Caco-2 (cell line): ENCODE measurements at places on chromosomes 7 and 10. TPM values are rescaled to one million over a fixed set of nuclear protein-coding genes. Genes with fewer than 3 reads are reported as not detected.

The ASL gene
- total RNA-seq: 54.9 and 64.0 TPM in 2 replicates

- H3K36me3 ChIP-seq: no peaks in the 10 kb centered on the region
- no peak overlapping the region for H3K4me3 ChIP-seq
- no peaks in the 10 kb centered on the region for H3K4me1 ChIP-seq
Observed at GRCh38 chr7:19522486-19522885, 186.4 kb downstream of the POLR1F start.

GRCh38 chr7:103240806-103241205, 56.4 kb upstream of the PMPCB start:
- H3K27ac ChIP-seq: no peak overlapping the region
- H3K4me1 ChIP-seq: no peaks in the 10 kb centered on the region
- no peaks in the 10 kb centered on the region for H3K36me3 ChIP-seq
- no peak overlapping the region for H3K4me3 ChIP-seq
- no peaks in the 10 kb centered on the region for H3K27me3 ChIP-seq

- no peak overlapping the region for H3K4me3 ChIP-seq
- no peaks in the 10 kb centered on the region for H3K27me3 ChIP-seq
- H3K27ac ChIP-seq: no peak overlapping the region
- DNase-seq: no peak
Observed at GRCh38 chr7:11698384-11698871, 133.6 kb downstream of the THSD7A start.

GRCh38 chr7:139647085-139647484, 123.6 kb downstream of the CLEC2L start:
- peaks cover 23% of the 10 kb centered on the region; the same call in 1 of the 2 replicates for H3K4me1 ChIP-seq
- DNase-seq: no peak
- H3K4me3 ChIP-seq: no peak overlapping the region
- H3K27ac ChIP-seq: peak overlapping the region; percentile 64

GRCh38 chr7:93133005-93133404, 15.2 kb downstream of the SAMD9L start:
- no peak overlapping the region for H3K27ac ChIP-seq
- H3K4me1 ChIP-seq: no peaks in the 10 kb centered on the region
- H3K36me3 ChIP-seq: no peaks in the 10 kb centered on the region
- no peak for DNase-seq
- no peak overlapping the region for H3K4me3 ChIP-seq

GRCh38 chr10:96745950-96746349, 25.6 kb upstream of the PIK3AP1 start:
- H3K27me3 ChIP-seq: no peaks in the 10 kb centered on the region
- H3K36me3 ChIP-seq: no peaks in the 10 kb centered on the region
- no peak overlapping the region for H3K27ac ChIP-seq
- no peaks in the 10 kb centered on the region for H3K4me1 ChIP-seq

The MSMB gene
- total RNA-seq: 0.84 and 4.0 TPM in 2 replicates

The TAS2R60 gene
- not detected in 2 replicates for total RNA-seq

DNA sequence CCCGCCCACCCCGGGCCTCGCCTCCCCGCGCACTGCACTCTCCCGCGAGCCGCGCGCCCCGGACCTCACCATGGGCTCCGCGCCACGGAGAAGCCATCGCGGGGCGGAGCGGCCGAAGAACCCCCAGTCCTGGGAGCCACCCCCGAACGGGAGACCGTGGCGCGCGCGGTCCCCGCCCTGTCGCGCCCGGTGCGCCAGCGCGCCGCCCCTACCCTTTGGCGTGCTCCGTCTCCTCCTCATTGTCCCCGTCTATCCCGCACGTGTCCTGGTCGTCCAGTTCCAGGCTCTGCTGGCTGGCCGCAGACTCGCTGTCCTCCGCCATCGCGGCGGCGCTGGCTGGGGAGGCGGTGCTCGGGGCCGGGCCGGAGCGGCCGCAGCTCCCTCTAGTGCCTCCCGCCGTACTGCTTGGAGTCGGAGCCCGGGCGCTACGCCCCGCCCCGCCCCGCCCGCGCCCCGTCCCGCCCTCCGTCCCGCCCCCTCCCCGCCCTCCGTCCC, at the start of gene NMT2:
NMT2 (minus strand) TSS at position 403 of the 495 bp plus-strand sequence; CDS start at position 322, 81 bp downstream.
- no peaks in the 10 kb centered on the region for H3K36me3 ChIP-seq
- peak within 1 kb of the TSS; percentile 79 for H3K27ac ChIP-seq
- peak within 1 kb of the TSS; percentile 85 for H3K4me3 ChIP-seq
- H3K27me3 ChIP-seq: no peaks in the 10 kb centered on the region
- peaks cover 5% of the 10 kb centered on the region; the same call in 1 of the 2 replicates for H3K4me1 ChIP-seq

The CHST3 gene
- 40.9 and 46.0 TPM in 2 replicates for total RNA-seq

The GARIN1A gene
- 0.48 and 0.79 TPM in 2 replicates for total RNA-seq

DNA sequence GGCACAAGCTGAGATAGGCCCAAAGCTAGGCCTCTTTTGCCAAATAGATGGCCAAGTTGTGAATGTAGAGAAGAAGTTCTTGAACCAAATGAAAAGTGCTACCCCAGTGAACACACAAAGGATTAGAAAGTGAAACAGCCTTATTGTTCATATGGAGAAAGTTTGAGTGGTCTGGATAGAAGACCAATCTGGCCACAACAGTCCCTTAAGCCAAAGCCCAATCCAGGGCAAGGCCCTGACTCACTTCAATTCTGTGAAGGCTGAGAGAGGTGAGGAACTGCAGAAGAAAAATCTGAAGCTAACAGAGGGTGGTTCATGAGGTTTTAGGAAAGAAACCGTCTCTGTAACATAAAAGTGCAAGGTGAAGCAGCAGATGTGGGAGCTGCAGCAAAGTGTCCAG, 18.7 kb upstream of the ATP6V0A4 start:
- H3K27me3 ChIP-seq: no peaks in the 10 kb centered on the region
- H3K27ac ChIP-seq: no peak overlapping the region
- no peaks in the 10 kb centered on the region for H3K4me1 ChIP-seq
- H3K4me3 ChIP-seq: no peak overlapping the region
- no peaks in the 10 kb centered on the region for H3K36me3 ChIP-seq

The MLXIPL gene
- 15.6 and 19.8 TPM in 2 replicates for total RNA-seq

The PON1 gene
- not detected in 2 replicates for total RNA-seq

DNA sequence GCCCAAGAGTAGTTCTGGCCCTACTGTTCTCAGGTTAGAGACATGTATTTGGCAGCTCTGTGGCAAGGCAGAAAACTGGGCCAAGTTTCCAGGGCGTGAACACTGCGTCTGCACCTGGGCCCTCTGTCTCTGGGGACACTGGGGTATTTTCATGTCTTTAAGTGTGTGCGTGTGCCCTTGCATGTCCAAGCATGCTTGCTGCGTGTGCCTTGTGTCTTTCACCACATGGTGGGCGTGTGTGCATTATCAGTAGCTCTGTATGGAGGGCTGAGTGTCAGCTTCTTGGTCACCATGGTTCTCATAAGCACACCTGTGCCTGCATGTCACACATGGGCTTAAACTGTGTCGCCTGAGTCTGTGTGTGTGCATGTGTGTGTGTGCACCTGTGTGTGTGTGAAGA, 69.3 kb downstream of the HIPK2 start:
- no peak for DNase-seq
- H3K27ac ChIP-seq: no peak overlapping the region
- H3K27me3 ChIP-seq: no peaks in the 10 kb centered on the region
- no peak overlapping the region for H3K4me3 ChIP-seq

GRCh38 chr7:123769371-123769770, 20.6 kb upstream of the WASL start:
- no peaks in the 10 kb centered on the region for H3K27me3 ChIP-seq
- no peak overlapping the region for H3K27ac ChIP-seq
- H3K4me3 ChIP-seq: no peak overlapping the region
- no peaks in the 10 kb centered on the region for H3K36me3 ChIP-seq
- DNase-seq: no peak
- H3K4me1 ChIP-seq: 0 out of 2 replicates have a peak, but pooled peaks cover under 1% of the 10 kb centered on the region

DNA sequence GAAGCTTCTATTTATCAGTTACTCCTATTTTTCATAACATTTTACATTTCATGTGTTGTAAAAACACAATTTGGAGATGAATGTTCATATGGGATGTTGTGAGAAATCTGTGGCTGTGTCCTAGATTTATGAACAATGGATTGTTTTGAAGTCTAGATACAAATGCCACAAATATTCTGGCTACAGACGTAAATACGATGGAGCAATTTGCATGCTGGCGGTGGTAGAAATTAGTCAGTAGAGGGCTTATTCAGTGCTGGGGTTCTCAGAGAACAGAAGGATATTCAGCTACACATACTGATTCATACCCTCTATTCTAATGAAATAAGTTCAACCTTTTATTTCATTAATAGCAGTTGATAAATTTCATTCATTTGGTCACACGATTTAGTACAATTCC, 48.8 kb downstream of the PLPP4 start:
- no peak for DNase-seq
- H3K4me3 ChIP-seq: no peak overlapping the region
- no peak overlapping the region for H3K27ac ChIP-seq
- H3K4me1 ChIP-seq: no peaks in the 10 kb centered on the region

GRCh38 chr7:127710635-127711034, 58.6 kb downstream of the SND1 start:
- H3K27ac ChIP-seq: no peak overlapping the region
- no peaks in the 10 kb centered on the region for H3K27me3 ChIP-seq
- peaks cover 3% of the 10 kb centered on the region for H3K36me3 ChIP-seq
- H3K4me1 ChIP-seq: no peaks in the 10 kb centered on the region
- H3K4me3 ChIP-seq: no peak overlapping the region

The LRRTM3 gene
- not detected in 2 replicates for total RNA-seq

- no peak overlapping the region for H3K4me3 ChIP-seq
- no peak for DNase-seq
- no peaks in the 10 kb centered on the region for H3K27me3 ChIP-seq
Observed at GRCh38 chr10:1354809-1355710, 298.9 kb downstream of the WDR37 start.

GRCh38 chr7:16993543-16993942, 111.8 kb upstream of the AGR3 start:
- DNase-seq: no peak
- H3K27me3 ChIP-seq: no peaks in the 10 kb centered on the region
- H3K4me1 ChIP-seq: peaks cover 17% of the 10 kb centered on the region
- no peaks in the 10 kb centered on the region for H3K36me3 ChIP-seq
- no peak overlapping the region for H3K27ac ChIP-seq

- H3K27ac ChIP-seq: no peak overlapping the region
- peak overlapping the region; percentile 77 for H3K4me3 ChIP-seq
- no peaks in the 10 kb centered on the region for H3K36me3 ChIP-seq
- H3K27me3 ChIP-seq: no peaks in the 10 kb centered on the region
- peaks cover 9% of the 10 kb centered on the region; the same call in 1 of the 2 replicates for H3K4me1 ChIP-seq
Observed at GRCh38 chr10:79444199-79445119, 965 bp downstream of the ZCCHC24 start.

DNA sequence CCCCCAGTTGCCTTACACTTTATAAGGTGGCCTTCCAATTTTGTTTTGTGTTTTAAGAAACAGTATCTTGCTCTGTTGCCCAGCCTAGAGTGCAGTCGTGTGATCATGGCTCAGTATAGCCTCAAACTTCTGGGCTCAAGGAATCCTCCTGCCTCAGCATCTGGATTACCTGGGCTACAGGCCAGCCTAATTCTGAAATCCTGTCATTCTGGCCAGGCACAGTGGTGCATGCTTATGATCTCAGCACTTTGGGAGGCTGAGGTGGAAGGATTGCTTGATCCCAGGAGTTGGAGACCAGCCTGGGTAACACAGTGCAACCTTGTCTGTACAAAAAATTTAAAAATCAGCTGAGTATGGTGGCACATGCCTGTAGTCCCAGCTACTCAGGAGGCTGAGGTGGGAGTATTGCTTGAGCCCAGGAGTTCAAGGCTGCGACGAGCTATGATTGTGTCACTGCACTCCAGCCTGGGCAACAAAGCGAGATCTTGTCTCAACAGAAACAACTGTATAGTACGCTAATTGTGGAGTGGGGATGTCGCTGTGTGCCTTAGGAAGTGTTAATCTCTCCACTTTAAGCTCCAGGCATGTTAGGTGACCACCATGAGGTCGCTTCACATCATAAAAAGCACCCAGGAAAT, 24.7 kb upstream of the RBM33 start:
- H3K4me3 ChIP-seq: no peak overlapping the region
- no peak for DNase-seq
- H3K27me3 ChIP-seq: no peaks in the 10 kb centered on the region
- peak overlapping the region; percentile 95 for H3K27ac ChIP-seq

GRCh38 chr10:7795605-7796004, 7.6 kb downstream of the ATP5F1C start:
- no peak overlapping the region for H3K4me3 ChIP-seq
- peak overlapping the region; percentile 48 for H3K27ac ChIP-seq
- peaks cover 3% of the 10 kb centered on the region; the same call in 1 of the 2 replicates for H3K36me3 ChIP-seq

DNA sequence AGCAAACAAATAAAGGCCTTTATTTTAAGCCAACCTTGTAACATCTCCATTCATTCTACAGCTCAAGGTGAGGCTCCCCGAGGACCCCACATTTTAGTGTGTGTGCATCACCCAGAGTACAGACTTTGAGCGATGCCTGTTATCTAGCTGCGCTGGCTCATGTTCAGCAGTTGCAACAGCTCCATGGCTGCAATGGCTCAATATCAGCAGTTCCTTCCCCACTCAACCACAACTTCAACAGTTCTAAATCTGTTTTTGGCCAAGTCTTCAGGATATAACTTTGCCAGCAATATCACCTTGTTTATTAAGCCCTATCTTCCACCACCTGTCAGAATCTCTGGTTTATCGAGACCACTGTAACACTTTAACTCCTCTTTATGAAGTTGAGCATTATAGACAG, 95.8 kb downstream of the WNT2 start:
- H3K4me3 ChIP-seq: no peak overlapping the region
- no peaks in the 10 kb centered on the region; the same call in 1 of the 2 replicates for H3K4me1 ChIP-seq
- no peaks in the 10 kb centered on the region for H3K27me3 ChIP-seq

- no peak overlapping the region for H3K27ac ChIP-seq
- H3K36me3 ChIP-seq: no peaks in the 10 kb centered on the region
- H3K27me3 ChIP-seq: no peaks in the 10 kb centered on the region
- peaks cover 53% of the 10 kb centered on the region for H3K4me1 ChIP-seq
- no peak overlapping the region for H3K4me3 ChIP-seq
Observed at GRCh38 chr10:5614155-5614721, 52.2 kb downstream of the ASB13 start.

GRCh38 chr10:119725517-119725827, 378 bp upstream of the INPP5F start:
- H3K4me1 ChIP-seq: peaks cover 40% of the 10 kb centered on the region
- no peaks in the 10 kb centered on the region for H3K36me3 ChIP-seq
- peak overlapping the region; percentile 77 for H3K4me3 ChIP-seq
- DNase-seq: no peak

GRCh38 chr10:5723692-5724091, 39.1 kb downstream of the TASOR2 start:
- no peak overlapping the region for H3K27ac ChIP-seq
- H3K4me1 ChIP-seq: peaks cover 8% of the 10 kb centered on the region; the same call in 1 of the 2 replicates
- no peaks in the 10 kb centered on the region for H3K27me3 ChIP-seq
- H3K36me3 ChIP-seq: peaks cover 1% of the 10 kb centered on the region; the same call in 1 of the 2 replicates
- no peak for DNase-seq

The FAM241B gene
- total RNA-seq: 24.9 and 30.2 TPM in 2 replicates

The RASSF4 gene
- 40.8 and 55.6 TPM in 2 replicates for total RNA-seq

GRCh38 chr10:5470062-5470751, 29.2 kb downstream of the CALML5 start:
- H3K4me1 ChIP-seq: peaks cover 26% of the 10 kb centered on the region
- DNase-seq: no peak
- H3K27ac ChIP-seq: no peak overlapping the region
- no peak overlapping the region for H3K4me3 ChIP-seq

- H3K27me3 ChIP-seq: no peaks in the 10 kb centered on the region
- no peak overlapping the region for H3K27ac ChIP-seq
- H3K4me1 ChIP-seq: no peaks in the 10 kb centered on the region
- no peak overlapping the region for H3K4me3 ChIP-seq
- H3K36me3 ChIP-seq: no peaks in the 10 kb centered on the region
- no peak for DNase-seq
Observed at GRCh38 chr7:42972699-42973500, 40.7 kb downstream of the MRPL32 start.

The DPYSL4 gene
- total RNA-seq: 0.12 TPM in 1 of 2 replicates, not detected in the other
